GM12865 (cell line): ENCODE measurements at places on chromosomes 5 and 9.

- DNase-seq: no peak
Measured at GRCh38 chr5:87113861-87114260, 153.8 kb upstream of the RASA1 start.

DNA sequence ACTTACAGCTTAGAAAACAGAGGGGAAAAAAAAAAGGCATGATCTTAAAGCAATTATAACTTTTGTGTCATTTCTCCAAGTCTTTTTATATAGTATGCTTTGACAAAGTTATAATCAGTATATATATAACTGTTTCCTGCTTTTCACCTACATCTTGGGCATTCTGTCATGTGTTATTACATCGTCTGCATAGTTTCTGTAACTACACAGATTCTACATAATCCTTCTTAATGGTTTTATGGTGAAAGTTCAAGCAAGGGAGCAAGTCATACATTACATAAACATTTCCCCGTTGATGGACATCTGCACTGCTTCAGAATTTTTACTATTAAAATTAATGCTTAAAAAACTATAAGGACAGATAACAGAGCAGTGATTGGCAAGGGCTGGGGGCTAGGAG, 12.1 kb downstream of the FEM1C start:
- no peak for DNase-seq

- no peak for DNase-seq
Measured at GRCh38 chr5:82735160-82735789, 341.9 kb downstream of the TMEM167A start.

- no peak for DNase-seq
Measured at GRCh38 chr5:102975045-102975444, 144.9 kb downstream of the GIN1 start.

DNA sequence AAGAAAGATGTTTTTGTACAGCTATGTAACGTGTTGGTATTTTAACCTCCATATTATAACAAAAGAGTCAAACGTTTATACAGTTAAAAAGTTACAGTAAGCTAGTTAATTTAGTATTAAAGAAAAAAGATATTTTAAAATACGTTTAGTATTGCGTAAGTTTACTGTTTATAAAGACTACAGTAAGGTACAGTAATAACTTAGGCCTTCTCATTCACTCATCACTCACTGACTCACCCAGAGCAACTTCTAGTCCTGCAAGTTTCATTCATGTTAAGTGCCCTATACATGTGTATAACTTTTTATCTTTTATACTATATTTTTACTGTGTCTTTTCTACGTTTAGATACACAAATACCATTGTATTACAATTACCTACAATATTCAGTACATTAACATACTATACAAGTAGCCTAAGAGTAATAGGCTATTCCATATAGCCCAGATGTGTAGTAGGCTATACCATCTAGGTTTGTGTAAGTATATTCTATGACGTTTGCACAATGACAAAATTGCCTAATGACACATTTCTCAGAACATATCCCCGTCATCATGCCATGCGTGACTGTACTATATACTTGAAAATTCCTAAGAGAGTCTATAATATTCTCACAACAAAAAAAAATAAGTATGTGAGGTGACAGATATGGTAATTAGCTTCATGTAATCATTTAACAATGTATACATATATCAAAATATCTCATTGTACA, 33.8 kb downstream of the ERP44 start:
- no peak for DNase-seq

GRCh38 chr9:134219646-134220060, 55.3 kb upstream of the RNU6ATAC start:
- DNase-seq: no peak

GRCh38 chr9:87148331-87149104, 201.2 kb upstream of the GAS1 start:
- no peak for DNase-seq

DNA sequence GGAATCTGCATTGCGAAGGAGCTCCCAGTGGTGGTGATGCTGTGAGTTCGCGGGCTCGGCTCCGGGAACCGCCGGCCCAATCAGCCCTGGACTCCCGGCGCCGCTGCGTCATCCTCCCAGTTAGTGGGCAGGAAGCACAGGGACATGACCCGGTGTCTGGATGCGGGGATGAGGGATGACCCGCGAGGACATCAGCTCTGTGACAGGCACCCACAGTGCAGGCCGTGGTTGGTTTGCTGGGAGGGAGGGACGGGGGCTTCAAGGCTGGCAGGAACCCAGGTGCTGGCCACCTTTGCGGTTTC, 996 bp downstream of the NXNL2 start:
- no peak for DNase-seq

- peak; percentile 74 for DNase-seq
Measured at GRCh38 chr5:173618927-173619519, 2.6 kb upstream of the BOD1 start.
